Activated CD4-positive, alpha-beta T cell treated with anti-CD3 and anti-CD28 coated beads for 1 hour (primary cell): ENCODE measurements at places on chromosomes 12 and 14.

GRCh38 chr14:64421166-64421565, 33.0 kb downstream of the MTHFD1 start:
- no peak for DNase-seq

GRCh38 chr14:74799765-74800164, 36.6 kb downstream of the YLPM1 start:
- no peak for DNase-seq

- DNase-seq, result peak; percentile 40
These were observed at the start of gene TMEM117 for GRCh38 chr12:43835656-43836474. Gene TMEM117, plus strand, starts transcription at chr12:43836081.

DNA sequence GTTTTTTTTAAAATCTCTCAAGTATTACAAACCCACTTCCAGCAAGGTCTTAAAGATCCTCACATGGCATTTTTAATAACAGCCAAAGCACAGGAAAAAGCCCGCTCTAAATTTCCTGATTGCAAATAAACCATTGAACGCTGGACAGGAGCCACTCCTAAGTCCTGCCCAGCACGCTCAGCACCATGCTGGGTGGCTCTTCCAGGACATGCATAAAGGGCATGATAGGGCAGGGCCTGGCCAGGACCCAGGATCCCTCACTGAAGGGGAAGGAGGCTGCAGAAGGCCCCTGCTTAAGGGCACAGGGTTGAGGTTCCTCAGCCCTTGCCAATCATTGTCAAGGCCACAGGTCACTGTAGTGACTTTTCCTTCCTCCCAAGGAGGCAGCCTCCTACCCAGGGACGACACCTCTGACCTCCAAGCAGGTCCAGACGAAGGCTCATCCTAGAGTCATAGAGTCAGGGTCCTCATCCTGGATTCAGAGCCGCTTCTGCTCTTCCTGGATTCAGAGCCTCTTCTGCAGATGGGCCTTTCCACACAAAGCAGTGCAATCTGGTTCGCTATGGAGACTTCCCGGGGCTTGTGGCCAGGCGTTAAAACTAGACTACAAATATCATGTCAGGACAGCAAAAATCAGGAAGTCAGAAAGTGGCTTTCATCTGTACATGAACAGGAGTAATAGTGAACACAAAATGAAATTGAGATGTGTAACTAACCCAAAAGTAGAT, 123.8 kb downstream of the GCH1 start:
- no peak for DNase-seq

DNA sequence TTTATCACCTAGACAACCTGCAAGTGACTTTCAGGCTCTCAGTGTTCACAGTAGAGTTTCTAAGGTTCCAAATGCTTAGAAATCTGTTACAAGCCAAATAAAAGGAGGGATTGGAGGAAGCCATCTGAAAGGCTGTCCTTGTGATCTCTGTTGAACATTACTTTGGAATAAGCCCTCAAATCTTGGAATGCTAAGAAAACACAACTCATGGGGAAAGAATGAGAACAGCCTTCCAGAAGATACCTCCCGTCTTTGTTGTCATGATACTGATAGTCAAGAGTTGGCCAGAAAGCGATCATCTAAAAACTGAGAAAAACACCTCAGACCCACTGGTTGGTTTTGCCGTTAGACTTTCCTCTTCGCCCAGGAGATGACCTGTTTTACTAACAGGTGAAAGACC, 44.4 kb upstream of the KCNK13 start:
- no peak for DNase-seq

DNA sequence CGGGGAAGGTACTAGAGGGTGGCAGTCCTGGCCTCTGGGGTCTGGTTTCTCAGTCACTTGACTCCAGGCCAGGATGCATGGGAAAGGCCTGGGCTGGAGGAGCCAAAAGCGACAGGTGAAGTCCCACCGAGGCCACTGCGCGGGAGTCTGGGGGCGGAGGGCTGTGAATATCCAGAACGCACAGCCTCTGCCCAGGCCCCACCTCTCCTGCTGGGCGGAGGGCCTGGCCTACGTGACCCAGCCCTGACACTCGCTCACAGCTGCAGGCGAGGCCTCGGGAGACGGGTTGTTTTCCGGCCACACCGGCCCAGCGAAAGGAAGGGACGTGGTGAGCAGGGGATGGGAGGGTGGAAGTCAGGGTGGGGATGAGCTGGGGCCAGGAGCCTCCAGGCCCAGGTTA, 91.2 kb downstream of the RFLNA start:
- DNase-seq, result no peak

GRCh38 chr14:92493492-92493891, 20.1 kb upstream of the RIN3 start:
- no peak for DNase-seq

- DNase-seq, result no peak
These were observed 190.5 kb upstream of the PLEKHA5 start for GRCh38 chr12:18939051-18939450.

GRCh38 chr12:34358198-34358597, 335.9 kb downstream of the ALG10 start:
- no peak for DNase-seq

DNA sequence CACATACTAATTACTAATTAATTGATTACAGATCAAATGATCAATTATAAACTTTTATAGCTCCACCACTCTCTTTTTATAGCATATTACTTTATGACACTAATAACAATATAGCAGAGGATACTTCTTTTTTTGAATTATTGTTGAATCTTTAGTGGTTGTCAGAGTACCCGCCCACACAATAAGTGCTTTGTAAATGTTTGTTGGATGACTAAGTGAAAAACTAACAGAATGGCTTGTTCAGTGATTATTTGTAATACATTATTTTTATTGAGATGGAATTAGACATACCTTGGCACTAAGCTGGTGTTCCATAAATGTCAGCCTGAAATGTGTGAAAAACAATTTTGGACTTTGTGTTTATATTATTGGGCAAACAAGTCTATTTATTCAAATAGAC, 670.5 kb upstream of the ATXN7L3B start:
- no peak for DNase-seq

DNA sequence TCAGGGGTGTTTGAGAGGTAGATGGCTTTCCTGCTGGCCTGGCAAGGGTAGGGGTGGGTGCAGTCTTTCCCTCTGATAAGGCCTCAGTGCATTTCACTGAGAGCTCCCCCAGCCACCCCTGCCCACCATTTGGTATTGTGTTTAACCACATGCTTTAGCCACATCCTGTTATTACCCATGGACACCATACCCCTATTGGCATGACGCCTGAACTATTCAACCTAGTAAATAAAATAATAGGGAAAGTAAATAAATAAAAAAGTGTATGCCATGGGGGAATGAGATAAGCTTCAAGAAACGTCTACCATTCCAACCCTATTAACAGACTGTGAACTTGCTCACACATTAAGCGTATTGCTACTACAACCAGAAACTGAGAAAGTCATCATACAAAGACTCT, 7.6 kb upstream of the LGR5 start:
- DNase-seq, result no peak

DNA sequence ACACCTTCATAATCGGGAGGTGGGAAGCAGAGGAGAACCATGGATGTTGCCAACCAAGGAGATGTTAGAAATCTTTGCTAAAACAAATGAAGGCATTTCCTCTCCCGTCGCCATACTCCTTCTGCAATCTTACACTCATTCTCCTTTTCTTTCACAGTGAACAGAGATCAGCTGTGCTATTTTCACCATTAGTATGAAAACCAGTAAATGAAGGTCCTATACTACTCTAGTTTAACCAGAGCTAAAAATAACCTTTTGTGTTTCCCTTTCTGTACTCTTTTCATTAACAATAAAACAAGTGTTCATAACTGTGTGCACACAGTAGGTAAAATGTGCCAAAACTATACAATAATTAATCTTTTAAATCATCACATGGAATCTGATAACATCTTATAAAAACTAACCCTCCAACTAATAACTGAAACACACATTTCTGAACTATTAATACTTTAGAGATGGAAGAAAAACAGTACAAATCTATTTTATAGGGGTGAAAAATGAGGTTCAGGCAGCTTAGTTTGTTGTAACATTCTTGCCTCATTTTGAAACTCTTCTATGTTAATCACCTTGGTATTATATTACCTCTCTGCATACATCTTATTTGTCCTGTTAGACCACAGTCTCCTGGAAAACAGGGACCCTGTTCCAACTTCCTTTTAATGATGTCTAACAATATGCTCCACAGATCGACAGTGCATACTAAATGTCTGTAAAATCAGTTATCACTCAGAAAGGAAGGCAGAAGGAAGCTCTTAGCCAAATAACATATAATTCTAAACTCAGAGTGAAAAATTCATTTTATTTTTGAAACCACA, 69.5 kb downstream of the SPPL3 start:
- DNase-seq, result no peak

DNA sequence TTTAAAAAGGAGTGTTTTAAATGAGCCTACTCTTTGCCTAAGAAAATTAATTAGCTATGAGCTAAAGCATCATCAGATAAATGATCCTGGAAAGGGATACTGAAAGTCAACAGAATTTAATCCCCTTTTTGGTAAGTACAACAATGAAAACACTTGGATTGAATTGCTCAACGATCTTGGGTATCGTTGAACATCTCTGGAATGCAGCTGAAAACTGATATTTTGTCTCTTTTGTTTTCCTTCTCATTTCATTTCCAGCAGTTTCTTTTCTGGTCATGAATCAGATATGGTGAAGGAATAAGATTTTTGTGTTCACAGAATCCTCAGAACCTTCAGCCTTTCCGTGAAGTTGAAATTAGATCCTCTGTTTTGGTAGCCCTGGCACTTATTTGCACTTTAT, 771.2 kb downstream of the FSCB start:
- DNase-seq, result no peak

DNA sequence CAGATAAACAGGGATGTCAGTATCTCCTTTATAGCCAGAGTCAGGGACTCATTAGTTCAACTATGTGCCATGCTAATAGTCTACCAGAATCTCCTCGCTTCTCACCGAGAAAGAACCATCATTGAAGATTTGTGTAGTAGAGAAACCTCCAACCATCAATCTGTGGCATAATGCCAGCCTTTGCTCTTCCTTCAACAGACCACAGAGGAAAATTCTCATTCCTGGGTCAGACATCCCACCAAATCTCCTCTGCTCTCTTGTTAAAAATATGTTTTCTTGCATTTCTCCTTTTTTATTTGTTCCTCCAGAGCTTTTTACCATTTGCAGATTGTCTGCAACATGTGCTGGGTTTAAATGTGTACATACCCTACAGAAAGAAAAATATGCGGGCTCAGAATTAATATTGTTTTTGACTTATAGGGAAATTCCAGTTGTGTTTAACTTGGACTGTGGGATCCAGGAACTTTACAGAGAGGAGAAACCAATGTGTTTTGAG, 64.9 kb downstream of the LLPH start:
- DNase-seq, result no peak

GRCh38 chr12:20950248-20950647, 139.7 kb downstream of the SLCO1B3 start:
- DNase-seq, result no peak

GRCh38 chr12:107845980-107846659, 71.6 kb downstream of the ASCL4 start:
- no peak for DNase-seq

GRCh38 chr12:50296554-50296953, 13.2 kb upstream of the LIMA1 start:
- DNase-seq, result no peak

DNA sequence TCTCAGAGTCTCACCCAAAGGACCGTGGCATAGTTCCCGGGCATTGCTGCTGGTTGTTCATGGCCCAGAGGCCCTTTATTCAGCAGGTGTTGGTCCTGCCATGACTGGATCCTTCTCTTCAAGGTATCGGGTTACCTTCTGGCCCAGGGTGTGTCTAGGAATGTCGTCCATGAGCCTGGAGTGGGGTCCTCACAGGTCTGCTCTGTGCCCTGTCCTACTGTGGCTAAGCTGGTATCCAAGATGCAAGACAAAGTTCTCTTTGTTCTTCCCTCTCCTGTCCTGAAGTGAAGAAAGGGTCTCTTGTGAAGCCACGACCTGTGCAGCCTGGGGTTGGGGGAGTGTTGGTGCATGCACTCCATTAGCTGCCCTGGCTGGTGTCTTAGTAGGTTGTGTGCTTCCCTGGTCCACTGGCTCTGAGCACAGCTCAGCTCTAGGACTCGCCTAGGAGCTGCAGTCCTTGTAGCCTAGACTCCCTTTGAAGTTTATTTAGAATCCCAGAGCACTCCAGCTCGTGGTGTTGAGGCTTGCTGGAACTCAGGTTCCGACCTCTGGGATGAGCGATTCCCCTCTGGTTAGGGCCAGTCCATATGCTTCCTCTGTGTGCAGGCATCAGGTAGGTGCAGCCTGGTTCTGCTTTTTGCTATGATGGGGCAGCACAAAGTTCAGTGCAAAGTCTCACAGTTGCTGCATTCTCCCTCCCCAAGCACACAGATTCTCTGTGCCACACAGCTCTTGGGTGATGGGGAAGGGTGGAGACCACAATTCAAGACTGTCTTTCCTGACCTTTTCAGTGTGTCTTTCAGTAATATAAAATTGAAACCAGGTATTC, 117.4 kb downstream of the NUBPL start:
- no peak for DNase-seq

DNA sequence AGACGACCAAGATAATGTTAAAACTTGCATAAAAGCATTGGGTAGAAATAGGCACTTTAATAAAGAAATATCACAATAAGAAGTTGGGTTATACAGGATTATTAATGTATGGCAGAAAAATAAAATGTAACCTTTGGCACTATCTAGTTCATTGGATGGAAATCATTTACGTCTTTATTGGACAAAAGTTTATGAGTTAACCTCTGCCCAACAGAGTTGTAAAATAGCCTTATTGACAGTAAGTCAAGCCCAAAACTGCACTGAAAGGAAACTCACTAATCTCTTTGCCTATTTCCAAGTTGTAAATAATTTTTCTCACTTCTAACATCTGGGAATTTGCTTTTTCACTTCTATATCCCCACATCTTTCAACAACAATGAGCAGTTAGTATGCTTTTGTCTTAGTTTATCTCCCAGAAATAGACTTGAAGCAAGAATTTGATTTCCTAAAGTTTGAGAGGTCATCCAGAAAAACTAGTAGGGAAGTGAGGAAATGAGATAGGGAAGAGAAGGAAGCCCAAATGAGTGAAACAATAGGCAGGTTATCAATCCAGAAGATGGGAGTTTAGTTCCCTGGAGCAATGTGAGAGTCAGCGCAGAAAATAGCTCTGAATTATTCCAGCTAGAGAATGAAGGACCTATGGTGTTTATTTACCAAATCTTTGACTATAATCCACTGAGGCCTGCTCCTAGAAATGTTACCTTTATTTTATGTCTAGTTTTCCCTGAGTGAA, 434.8 kb downstream of the CCER1 start:
- DNase-seq, result no peak

DNA sequence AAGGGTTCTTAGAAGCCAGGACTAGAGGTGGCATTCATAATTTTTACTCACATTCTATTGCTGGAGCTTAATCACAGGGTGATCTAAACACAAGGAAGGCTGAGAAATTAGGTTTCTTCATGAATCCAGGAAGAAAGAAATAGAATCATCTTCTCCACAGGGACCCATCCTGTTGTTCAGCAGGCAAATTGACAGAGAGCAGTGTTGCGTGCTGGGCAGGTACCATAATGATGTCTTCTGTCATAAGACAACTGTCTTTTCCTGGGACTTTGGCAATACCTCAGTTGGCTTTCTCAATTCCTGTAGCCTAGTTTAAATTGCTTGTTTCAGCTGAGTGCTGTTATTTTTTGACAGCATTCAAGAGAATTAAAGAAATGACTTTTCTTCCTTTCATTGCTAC, 468.0 kb upstream of the SYT1 start:
- DNase-seq, result no peak

- DNase-seq, result no peak
These were observed 20.7 kb downstream of the SLC7A8 start for GRCh38 chr14:23162800-23163199.
